Ascending aorta (tissue), 2 donors: ENCODE measurements at places on chromosomes 5 and 9.

DNA sequence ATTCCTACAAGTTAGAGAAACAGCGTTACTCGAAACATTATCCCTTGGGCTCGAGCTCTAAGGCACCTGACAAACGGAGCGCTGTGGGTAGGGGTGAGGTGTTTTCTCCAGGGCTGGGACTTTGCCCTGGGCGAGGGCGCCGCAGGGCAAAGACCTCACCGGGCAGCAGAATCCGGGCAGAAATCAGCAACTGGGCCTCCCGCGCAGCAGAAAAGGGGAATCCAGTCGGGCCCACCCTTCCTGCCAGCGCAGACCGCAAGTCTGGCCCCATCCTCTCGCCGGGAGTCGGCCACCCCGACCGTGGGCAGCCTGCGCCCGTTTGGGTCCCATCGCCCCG lies 430 bp upstream of the MSH3 start:
- DNase-seq: no peak
- peaks cover 21% of the 10 kb centered on the region for H3K36me3 ChIP-seq
- H3K27ac ChIP-seq: no peak overlapping the region
- H3K27me3 ChIP-seq: no peaks in the 10 kb centered on the region

DNA sequence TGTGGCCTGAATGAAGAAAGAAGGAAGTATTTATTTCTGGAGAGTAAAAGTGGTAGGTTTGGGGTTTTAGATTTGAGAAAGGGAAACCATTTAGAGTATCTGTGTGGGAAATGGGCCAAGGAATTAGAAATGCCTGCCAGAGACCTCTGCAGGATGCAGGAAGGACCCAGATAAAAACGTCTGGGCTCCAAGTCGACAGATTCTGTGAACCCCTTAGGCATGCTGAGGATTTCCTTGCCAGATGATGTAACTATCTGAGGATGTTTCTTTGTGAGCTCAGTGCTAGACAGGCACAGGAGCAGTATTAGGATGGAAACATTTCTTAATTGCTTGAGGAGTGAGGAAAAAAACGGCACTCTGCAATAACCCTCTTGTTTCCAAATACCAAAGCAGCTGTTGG lies 251.8 kb upstream of the DMRT1 start:
- no peak overlapping the region for H3K4me3 ChIP-seq
- H3K4me1 ChIP-seq: peaks cover 12% of the 10 kb centered on the region
- no peaks in the 10 kb centered on the region for H3K36me3 ChIP-seq
- H3K27ac ChIP-seq: peak overlapping the region; percentile 14
- no peak for DNase-seq

DNA sequence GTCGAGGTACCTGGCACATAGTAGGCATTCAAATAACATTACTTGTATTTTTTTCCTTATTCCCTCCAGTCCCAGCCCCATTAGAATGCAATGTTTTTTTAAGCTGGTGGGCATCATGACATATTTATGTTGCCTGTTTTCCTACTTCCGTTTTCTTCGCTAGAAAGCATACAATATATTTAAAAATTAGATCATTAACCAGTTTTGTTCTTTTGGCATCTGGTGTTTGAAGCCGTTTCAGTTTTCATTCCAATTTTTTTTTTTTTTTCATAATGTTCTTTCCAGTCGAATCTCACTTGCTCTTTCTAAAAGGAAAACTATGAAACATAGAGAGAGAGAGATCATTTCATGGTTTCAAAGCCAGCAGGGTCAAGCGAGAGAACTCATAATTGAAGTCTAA lies 228.3 kb upstream of the C9orf72 start:
- no peaks in the 10 kb centered on the region for H3K27me3 ChIP-seq
- no peaks in the 10 kb centered on the region for H3K4me1 ChIP-seq
- H3K27ac ChIP-seq: no peak overlapping the region
- no peak overlapping the region for H3K4me3 ChIP-seq

GRCh38 chr9:129432297-129433154 lies 188.4 kb downstream of the C9orf50 start:
- H3K27me3 ChIP-seq: no peaks in the 10 kb centered on the region
- H3K4me1 ChIP-seq: peaks cover 2% of the 10 kb centered on the region
- no peak for DNase-seq

- H3K4me3 ChIP-seq: no peak overlapping the region
- H3K4me1 ChIP-seq: no peaks in the 10 kb centered on the region
- DNase-seq: no peak
- H3K27me3 ChIP-seq: no peaks in the 10 kb centered on the region
Observed at GRCh38 chr9:136881691-136882108, 4.6 kb upstream of the TRAF2 start.

DNA sequence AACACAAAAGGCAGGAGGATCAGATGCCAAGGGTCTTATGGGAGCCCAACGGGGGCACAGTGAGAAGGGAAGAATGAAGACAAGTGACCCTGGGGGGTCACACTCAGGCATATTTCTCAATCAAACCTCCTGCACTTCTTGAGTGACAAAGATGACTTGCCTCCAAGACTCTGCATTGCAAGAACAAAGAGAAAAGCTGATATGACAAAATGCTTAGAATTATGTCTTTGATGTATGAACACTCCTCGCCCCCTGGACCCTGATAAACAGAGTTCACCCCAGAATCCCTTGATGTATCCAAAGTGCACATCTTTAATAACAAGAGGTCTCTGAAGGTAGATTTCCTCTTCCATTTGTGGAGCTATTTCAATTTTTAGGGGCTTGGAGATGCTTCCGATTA lies 146.5 kb downstream of the C5orf15 start:
- no peak overlapping the region for H3K27ac ChIP-seq
- no peak for DNase-seq
- H3K4me1 ChIP-seq: peaks cover 11% of the 10 kb centered on the region
- no peaks in the 10 kb centered on the region for H3K27me3 ChIP-seq

DNA sequence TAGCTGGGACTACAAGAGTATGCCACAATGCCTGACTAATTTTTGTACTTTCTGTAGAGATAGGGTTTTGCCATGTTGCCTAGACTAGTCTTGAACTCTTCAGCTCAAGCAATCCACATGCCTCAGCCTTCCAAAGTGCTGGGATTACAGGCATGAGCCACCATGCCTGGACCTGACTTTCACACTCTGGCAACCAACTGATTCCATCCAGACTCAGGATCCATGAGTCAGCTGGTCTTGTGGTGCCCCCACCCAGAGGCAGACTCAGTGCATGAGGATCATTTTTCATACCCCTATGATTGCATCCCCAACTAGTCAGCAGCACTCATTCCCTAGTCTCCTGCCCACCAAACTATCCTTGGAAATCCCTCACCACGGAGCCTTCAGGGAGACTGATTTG lies 375.9 kb downstream of the ANXA1 start:
- no peak for DNase-seq
- H3K27me3 ChIP-seq: no peaks in the 10 kb centered on the region
- H3K4me3 ChIP-seq: no peak overlapping the region
- H3K4me1 ChIP-seq: no peaks in the 10 kb centered on the region
- no peaks in the 10 kb centered on the region for H3K36me3 ChIP-seq

GRCh38 chr9:212297-212696 lies 2.4 kb upstream of the DOCK8 start:
- H3K36me3 ChIP-seq: no peaks in the 10 kb centered on the region
- peaks cover 4% of the 10 kb centered on the region for H3K4me1 ChIP-seq
- no peak overlapping the region for H3K4me3 ChIP-seq
- DNase-seq: no peak

GRCh38 chr9:68522954-68523353 lies 17.7 kb downstream of the TMEM252 start:
- no peak overlapping the region for H3K4me3 ChIP-seq
- H3K27me3 ChIP-seq: no peaks in the 10 kb centered on the region
- no peaks in the 10 kb centered on the region for H3K4me1 ChIP-seq
- DNase-seq: no peak
- peaks cover 2% of the 10 kb centered on the region for H3K36me3 ChIP-seq
